NCI-H2107 (cell line): ENCODE measurements at places on chromosomes 13 and 19.

GRCh38 chr19:51541458-51542357 is 10.2 kb upstream of the SIGLEC6 start:
- no peak for DNase-seq

DNA sequence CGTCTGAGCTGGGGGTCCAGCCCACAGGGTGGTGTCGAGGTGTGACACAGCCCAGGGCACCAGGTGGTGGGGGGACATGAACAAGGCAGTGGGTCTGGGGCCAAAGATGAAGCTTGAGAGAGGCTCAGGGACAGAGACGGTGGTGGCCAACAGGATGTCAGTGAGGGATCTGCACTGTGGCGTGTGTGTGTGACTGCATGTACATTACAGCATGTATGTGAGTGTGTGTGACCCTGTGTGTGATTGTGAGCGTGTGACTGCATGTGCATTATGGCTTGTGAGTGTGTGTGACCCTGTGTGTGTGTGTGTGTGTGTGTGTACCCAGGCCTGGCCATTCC is 1.6 kb downstream of the ADAMTS10 start:
- DNase-seq = no peak

GRCh38 chr13:97505017-97505416 is 71.0 kb downstream of the RAP2A start:
- no peak for DNase-seq

DNA sequence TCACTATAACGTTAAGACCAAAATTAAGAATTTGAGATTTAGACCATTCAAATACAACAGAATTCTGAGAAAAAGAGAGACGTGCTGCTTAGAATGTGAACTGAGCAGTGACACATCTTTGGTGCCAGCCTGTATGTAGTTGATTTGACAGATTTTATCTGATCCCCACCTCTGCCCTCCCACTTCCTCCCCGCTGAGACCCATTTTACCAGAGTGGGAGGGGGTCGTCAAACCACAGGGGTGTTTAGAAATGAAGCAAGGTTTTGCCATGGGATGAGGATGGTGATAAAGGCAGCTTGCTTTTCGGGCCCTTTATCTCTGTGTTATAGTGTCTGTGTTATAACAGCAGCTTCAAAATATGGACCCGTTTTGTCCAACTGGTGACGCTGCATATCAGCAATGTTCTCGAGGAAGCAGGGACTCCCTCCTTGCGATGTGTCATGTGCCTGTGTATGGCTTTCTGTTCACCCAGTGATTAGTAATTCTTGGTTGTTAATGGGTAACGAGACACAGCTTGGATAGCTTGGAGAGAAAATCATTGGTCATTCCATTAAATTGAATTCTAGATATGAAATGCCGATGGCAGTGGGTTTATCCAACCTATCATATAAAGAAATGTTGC is 125.0 kb downstream of the HS6ST3 start:
- no peak for DNase-seq

DNA sequence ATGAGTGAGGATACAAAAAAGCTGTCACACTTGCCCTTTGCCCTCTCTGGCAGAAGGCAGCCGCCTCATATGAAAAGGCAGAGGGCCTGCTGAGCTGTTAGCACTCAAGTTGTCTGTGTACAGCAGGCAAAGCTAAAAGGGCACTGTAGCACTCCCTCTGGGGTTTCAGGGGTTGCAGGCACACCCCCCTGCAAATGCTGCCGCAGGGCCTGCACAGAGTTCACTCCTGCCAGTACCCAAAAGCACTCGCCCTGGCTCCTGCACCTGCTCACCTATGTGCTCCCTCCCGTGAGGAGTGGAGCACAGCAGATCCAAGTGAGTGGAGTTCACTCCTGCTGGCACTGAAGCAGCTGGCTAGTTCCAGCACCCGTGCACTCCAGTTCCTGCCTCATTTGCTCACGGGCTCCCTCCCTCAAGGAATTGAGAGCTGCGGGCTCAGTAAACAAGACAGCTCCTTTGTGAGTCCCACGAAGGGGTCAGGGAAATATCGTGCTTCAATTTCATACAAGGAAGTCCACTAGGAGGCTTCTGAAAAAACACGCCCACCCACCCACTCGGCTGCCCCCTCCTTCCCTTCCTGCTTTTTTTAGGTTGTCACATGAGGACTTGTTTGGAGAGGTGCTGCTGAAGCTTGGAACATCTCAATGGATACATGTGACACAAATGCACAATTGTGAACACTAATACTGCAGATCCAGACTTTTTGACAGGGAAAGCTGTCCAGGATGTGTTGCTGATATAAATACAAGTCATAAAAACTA is 9.9 kb upstream of the RCBTB2 start:
- DNase-seq = peak; percentile 42

GRCh38 chr19:34808566-34808965 is 35.6 kb upstream of the ZNF599 start:
- DNase-seq = no peak

- DNase-seq = no peak
Observed at GRCh38 chr19:50909240-50910070, 1.7 kb downstream of the KLK4 start.

DNA sequence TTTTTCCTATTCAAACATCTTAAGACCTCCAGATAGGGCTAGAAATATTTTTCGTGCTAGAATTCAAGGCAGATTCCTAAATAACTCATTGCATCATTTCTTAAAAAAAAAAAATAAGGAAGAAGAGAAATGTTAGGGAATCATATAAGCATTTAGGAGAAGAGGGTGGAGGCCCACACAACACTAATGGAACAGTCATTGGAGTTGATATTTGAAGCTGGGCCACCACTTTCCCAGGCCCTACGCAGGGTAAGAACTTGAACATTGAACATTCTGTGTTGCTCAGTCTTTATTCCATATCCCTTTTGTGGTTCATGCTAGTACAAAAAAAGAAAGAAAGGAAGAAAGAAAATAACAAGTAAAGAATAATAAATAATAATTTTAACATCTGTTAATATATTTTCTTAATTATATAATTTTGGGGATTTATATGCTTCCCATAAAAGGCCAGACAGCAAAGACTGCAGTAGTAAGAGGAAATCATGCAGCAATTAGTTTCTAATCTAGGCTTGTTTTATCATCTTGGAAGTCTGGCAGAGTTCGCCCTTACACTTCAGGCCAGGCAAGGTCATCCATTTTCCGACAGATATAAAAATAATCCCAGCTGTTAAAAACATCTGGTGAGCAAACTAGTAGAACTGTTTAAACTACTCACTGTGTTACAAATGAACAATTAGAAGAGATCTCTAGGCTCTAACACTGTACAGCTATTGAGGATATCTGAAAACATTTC is 127.7 kb downstream of the FRY start:
- DNase-seq = no peak

DNA sequence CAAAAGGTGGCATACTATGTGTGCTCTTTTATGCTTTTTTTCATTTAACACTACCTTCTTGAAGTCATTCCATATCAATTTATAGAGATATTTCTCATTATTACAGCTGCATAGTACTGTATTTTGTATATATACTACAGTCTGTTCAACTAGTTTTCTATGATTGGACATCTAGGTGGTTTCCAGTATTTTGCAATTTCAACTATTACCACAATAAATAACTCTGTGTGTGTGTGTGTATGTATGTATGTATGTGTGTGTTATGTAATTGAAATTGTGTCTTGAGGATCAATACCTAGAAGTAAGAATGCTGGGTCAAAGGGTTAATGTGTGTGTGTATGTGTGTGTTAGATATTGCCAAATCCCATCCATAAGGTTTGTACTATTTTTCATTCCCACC is 7.0 kb downstream of the LPAR6 start:
- DNase-seq = no peak

GRCh38 chr13:25836574-25837336 is 215.1 kb downstream of the SHISA2 start:
- DNase-seq = peak; percentile 62
